ENCODE measurements at places on chromosomes 4 and X. TPM values are rescaled to one million over a fixed set of nuclear protein-coding genes. Genes with fewer than 3 reads are reported as not detected.

The GPRASP1 gene
- total RNA-seq, result 13.8 TPM

The SLC25A5 gene
- 204 TPM for total RNA-seq

DNA sequence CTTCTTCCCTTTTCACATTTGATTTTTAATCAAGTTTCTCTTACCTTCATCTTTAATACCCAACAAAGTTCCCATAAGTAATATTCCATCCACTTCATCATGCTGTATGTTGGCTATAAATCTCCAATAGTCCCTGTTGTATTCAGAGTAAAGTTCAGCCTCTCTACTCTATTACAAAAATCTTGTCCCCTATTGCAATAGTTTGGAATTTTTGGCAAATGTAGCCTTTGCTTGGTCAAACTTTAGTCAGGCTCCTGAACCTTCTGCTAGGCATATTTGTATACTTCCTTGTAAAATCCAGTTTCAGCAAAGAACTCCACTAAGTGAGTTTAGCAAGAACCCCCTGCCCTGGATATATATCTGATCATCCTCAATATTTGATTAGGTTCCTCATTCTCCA is 54.0 kb upstream of the PACRGL start:
- DNase-seq, result no peak

GRCh38 chr4:44931720-44932119 is 205.4 kb upstream of the GNPDA2 start:
- DNase-seq, result no peak
